ENCODE measurements at places on chromosomes 2 and 18.

DNA sequence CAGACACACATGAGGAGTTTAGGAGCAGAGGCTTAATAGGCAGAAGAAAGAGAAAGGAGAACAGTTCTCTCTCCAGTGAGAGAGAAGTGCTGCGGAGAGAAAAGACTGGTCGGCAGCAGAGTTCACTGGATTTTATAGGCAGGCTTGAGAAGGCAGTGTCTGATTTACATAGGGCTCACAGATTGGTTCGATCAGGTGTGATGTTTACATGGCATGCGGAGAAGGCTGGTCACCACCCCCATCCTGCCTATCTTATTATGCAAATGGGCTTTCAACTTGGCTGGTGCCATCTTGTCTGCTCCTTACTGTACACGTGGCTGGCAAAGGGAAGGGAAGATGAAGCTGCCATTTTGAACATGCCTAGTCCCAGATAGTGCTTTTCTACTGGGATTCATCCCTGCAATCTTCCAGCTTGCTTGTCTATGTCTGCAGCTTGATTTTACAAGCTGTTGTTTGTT, 113.4 kb downstream of the AP1S3 start:
- no peak for DNase-seq

DNA sequence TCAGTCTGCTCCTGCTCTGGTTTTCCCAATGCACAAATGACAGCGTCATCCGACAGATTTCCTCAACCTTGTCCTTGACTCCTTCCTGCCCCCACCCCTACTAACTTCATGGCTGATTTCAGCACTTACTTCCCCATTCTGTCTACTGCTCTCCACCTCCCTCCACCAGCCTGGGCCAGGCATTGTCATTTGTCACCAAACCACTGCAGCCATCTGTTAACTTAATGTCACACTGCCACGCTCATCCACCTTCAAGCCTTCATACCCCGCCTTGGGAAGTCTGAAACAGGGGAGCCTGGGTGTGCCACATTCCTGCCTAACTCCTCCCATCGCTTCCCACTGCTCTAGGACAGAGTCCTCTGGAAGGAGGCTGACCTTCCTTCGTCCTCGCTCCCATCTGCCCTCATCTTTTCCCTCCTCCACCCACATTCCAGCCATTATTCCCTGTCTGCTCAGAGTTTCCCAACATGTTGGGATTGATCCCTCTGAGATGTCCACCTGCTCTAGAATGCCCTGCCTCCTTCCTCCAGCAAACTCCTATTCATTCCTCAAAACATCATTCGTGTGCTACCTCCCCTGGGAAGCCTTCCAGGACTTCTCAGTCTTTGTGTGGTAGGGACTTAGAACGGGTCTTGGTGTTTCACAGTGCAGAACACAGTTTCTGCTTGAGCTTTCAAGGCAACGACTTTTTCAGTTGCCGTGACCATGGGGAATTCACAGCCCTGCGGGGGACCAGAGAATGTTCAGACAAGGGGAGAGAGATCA, 42.2 kb upstream of the SMAD7 start:
- DNase-seq, result peak; percentile 95

- DNase-seq, result peak; percentile 65
These were observed 10.7 kb upstream of the TWSG1 start for GRCh38 chr18:9323750-9324445.

DNA sequence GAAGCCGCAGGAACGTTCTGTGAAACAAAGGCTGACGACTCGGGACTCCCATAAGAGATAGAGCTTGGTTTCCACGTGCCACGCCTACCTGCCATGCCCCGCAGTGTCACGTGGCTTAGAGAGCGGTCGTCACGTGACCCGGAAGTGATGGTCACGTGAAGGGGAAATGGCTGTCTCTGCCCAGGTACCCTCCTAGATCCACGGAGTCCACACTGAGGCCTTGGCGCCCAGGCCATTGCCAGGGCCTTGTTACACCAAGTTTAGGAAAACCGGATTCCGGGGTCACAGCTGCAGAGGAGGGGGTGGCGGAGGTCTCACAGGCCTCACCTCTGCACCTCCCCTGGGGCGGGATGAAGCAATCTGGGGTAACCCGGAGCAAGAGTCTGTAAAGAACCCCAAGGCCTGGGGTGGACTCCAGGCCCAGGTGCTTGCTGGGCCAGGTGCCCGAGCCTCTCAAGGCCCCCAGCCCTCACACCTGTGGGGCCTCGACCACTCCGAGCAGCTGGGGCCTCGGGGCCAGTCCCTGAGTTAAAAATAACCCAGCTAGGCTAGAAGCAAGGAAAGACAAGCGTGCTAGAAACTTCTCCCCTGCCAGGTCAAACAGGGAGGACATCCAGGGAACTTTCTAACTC, 113.5 kb upstream of the ZNF236 start:
- DNase-seq, result no peak

DNA sequence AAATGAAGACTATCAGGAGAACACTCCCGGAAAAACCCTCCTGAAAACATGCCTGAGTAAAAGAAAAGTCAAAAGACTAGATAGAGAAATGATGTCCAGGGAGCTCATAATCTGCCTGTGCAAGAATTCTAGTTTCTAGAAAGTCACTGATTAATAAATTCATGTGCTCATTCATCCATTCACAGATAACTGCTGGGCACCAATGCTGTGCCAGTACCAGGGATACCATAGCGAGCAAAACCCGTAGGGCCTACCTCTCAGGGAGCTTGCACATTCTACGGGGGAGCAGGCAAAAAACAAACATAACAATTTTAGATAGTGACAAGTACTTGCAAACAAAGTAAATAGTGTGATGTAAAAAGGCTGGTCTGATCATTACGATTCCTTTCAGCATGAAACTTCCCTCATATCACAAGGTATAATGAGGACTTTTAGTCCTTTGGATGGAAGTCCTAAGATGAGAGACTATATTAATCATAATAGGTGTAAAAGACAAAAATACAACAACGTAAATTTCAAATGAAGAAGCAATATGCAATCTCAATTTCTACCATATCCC, 289.9 kb downstream of the AFF3 start:
- DNase-seq, result no peak

DNA sequence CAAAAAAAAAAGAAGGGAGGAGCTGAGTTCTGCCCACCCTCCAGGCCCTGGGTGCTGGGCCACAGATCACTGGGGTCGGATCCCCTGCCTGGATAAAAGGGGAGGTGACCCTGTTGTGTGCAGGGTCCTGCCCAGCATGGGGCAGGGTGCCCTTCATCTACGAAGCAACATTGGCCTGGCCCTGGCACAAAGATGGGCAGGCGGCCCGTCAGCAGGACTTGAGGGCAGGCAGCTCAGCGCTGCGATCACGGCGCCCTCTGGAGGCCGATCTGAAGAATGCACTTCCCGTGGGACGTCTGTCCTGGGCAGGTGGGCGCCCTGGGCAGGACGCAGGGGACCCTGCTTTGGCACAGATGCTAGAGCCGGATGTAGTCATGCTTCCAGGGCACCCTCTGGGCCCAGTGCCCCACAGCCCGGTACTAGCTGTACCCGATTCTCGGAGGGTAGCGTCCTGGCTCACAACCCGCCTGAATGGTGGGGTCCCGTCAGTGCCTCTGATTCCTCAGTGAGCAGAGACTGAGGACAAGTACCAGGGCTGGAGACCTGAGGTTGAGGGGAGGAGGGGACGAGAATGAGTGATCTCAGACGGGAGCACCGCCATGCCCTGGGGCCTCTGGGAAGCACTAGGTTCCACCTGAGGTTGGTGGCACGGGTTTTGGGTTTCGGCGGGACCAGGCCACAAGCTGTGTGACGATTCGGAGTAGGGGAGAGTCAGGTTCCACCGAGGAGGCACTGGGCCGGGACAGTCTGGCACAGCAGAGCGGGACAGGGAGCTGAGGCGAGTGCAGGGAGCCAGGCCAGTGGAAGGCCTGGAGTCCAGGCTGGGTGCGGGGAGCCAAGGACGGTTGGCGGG, 18.0 kb downstream of the ARID5A start:
- peak; percentile 73 for DNase-seq

- DNase-seq, result no peak
These were observed 83.1 kb downstream of the FBXO15 start for GRCh38 chr18:74064510-74064909.

GRCh38 chr2:72176281-72176680, 28.6 kb upstream of the CYP26B1 start:
- no peak for DNase-seq

DNA sequence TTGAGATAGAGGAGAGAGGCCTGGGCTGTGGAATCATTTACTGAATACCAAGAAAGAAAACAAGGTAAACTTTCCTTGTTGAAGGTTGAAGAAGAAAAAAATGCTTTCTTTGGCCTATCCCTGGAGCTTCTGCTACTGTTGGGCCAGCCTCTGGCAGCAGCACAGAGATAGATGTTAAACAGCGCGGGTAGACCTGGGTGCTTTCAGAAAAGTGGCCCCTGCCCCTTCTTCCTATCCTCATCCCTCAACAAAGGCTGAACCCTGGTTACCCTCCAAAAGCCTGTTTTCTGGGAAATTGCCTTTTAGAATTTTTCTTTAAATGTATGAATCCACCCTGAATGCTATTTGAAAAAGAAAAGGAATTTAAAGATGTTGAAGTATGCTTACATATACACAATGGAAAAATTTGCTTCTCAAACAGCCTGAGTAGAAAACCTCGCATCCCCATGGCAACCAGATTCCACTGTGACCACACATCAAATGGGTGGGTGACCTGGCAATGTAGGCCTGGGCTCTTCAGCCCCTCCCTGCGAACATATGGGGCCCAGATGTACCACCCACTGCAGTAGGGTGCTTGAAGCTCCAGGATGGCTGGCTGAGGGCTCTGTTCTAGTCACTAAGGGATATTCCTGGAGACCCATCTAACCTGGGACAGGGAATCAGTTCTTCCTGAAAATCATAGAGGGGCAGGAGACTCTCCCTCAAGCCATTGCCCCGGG, 23.4 kb upstream of the CHRNA1 start:
- DNase-seq, result no peak

DNA sequence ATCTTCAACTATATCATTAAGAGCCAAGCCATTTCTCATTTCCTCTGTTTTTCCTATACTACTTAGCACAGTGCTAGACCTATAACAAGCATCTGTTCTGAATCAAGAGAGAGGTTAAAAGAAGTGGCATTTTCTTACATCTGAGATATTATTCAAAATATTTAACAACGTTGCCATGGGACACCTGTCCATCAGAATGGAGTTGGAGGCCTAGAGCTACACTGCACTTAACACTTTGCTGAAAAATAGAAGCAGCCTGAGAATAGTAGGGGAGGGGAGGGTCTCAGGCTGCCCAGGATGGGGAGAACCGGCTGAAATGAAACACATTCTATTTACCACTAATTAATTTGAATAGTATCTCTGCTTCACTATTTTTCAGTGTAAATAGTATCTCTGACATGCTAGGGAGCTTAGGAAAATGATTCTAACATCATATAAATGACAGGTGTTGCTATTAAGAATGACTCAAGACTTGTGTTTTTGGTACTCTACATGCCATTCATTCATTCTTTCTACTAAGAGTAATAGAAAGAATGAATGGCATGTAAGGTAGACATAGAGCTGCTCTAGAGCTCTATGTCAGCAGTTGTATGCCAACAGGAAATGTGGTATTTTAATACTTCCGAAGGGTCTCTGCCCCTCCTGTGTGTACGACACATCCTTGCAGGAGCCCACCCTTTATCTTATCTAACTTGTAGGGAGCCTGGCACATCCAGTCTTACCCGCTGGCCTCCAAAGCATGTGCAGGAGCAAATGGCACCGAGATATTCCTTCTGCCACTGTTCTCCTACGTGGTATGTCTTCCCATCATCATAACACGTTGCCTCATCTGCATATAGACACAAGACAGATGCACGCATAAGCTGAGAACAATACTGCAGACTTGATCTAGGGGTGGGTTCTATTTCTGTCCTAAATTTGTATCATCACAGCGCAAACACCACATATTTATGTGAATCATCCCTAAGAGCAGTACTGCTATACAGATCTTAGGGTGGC, 52.6 kb downstream of the ATIC start:
- no peak for DNase-seq

GRCh38 chr2:25497229-25497917, 155.6 kb upstream of the DNMT3A start:
- no peak for DNase-seq

- no peak for DNase-seq
These were observed 79.2 kb downstream of the SETBP1 start for GRCh38 chr18:44759925-44760342.

- peak; percentile 55 for DNase-seq
These were observed 11.9 kb upstream of the MSGN1 start for GRCh38 chr2:17804358-17804757.

DNA sequence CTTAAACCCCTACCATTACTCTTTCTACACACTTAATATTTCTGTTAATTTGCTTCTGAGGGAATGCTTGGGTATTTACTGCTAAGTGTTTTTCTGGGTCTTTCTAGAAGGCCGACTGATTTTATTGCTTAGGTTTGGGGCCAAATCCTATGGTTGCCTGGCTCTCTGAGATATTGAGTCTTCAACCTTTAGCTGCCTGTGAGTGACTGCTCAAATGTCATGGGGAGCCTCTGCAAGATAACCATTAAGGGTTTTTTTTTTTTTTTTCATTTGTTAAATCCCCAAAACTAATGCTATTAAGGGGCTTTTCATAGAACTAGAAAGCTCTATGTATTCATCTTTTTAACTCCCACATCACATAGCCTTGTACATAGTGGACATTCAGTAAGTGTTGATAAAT, 5.0 kb downstream of the OSBPL6 start:
- DNase-seq, result no peak

GRCh38 chr2:191499050-191499449, 178.9 kb upstream of the NABP1 start:
- DNase-seq, result no peak

- DNase-seq, result no peak
These were observed 60.2 kb downstream of the WDR75 start for GRCh38 chr2:189501487-189501886.

GRCh38 chr2:86468162-86469033, 27.2 kb downstream of the KDM3A start:
- DNase-seq, result no peak

DNA sequence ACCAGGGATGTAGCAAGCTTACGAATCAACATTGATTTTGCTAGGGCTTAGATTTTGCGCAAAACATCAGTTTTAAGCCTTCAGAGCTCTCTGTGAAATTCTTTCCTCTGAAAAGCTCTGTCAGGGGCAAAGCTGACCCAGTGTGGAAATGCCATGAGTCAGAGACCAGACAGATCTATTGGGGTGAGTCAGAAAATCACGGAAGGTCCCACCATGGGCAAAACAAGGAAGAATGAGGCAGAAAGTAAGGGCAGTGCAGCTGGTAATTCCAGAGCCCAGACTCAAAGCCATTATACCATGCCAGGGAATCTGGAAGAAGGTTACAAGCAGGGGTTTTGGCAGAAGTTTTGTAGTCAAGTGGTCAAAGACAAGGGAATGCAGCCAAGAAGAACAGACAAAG, 256.6 kb upstream of the CTAGE1 start:
- DNase-seq, result no peak

GRCh38 chr2:222622910-222623309, 33.0 kb downstream of the FARSB start:
- no peak for DNase-seq

- DNase-seq, result no peak
These were observed 999 bp upstream of the IL36B start for GRCh38 chr2:113053666-113054065.

- DNase-seq, result no peak
These were observed 1.2 kb upstream of the UGT1A1 start for GRCh38 chr2:233758849-233759248.

- DNase-seq, result no peak
These were observed 171.0 kb downstream of the ZBTB7C start for GRCh38 chr18:48238206-48238605.

- DNase-seq, result no peak
These were observed 17.6 kb upstream of the PDIA6 start for GRCh38 chr2:10830203-10830602.

GRCh38 chr18:75122334-75122958, 86.5 kb downstream of the PTGR3 start:
- no peak for DNase-seq

All from KBM-7 (cell line).